Activated T-cell treated with anti-CD3 and anti-CD28 coated beads for 48 hours (primary cell): ENCODE measurements at places on chromosomes 13 and 19.

DNA sequence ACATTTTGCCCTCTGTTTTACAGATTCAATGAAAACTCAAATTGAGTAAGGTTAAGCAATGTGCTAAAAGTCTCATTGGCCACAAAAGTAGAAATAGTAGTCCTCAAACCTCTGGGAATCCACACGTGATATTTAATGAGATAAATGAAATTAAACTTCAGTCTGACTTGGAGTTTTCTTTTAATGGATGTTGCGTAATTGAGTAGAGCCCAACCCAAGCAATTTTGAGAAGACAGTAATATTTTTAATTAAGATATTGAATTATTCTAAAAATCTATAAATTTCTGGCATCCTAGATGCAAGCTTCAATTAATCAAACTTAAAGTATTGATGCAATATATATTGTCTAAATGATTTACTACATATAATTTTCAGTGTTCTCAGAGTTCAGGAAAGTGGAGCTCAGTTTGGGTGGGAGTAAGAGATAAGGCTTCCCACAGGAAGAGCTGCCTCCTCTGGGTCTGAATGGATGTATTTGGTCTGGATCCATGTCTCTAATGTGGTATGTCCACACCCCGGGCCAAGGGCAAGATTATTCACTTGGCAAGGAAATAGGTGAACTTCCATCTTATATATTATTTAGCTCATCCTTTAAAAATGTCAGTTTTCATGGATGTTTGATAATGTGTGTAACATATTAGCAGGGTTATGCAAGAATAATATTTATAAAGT is 6.9 kb downstream of the MBNL2 start:
- DNase-seq: no peak

DNA sequence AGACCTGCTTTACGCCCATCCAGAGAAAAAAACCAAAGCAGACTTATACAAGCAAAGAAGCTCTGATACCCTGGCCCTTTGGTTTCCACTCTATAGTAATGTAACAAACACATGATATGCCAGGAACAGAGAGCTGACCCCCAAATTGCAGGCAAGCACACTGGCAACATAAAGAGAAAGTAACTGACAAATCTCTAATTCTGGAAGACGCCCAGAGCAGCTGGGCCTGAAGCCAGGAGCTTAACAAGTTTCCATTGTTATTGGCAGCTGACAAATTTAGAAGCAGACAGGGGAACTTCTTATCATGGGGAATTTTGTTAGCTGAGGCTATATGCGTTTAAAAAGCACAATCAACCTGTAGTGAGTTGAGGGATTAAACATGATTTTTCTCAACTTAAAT is 158.0 kb downstream of the DLEU7 start:
- DNase-seq: no peak

GRCh38 chr13:25203127-25203740 is 31.1 kb upstream of the AMER2 start:
- no peak for DNase-seq

DNA sequence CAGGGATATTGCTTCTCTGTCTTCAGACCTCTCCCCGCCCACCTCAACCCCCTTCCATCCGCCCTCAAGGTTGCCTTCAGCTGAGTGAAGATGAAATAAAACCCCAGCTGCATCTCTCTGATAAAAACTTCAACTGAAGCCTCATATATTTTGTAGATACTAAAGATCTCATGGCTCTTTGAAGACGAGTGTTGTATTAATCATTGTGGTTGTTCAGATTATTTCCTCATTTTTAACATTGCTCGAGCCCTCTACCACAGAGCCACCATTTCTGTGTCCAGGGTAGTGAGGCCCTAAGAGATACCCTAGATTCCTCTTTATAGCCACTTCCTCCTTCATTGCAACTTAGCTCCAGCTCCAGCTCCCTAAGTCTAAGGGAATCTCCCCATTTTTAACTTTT is 312.8 kb upstream of the ZNF507 start:
- DNase-seq: no peak
